Pancreas (tissue), 10 donors: ENCODE measurements at places on chromosomes 1 and 21. TPM values are rescaled to one million over a fixed set of nuclear protein-coding genes. Genes with fewer than 3 reads are reported as not detected.

DNA sequence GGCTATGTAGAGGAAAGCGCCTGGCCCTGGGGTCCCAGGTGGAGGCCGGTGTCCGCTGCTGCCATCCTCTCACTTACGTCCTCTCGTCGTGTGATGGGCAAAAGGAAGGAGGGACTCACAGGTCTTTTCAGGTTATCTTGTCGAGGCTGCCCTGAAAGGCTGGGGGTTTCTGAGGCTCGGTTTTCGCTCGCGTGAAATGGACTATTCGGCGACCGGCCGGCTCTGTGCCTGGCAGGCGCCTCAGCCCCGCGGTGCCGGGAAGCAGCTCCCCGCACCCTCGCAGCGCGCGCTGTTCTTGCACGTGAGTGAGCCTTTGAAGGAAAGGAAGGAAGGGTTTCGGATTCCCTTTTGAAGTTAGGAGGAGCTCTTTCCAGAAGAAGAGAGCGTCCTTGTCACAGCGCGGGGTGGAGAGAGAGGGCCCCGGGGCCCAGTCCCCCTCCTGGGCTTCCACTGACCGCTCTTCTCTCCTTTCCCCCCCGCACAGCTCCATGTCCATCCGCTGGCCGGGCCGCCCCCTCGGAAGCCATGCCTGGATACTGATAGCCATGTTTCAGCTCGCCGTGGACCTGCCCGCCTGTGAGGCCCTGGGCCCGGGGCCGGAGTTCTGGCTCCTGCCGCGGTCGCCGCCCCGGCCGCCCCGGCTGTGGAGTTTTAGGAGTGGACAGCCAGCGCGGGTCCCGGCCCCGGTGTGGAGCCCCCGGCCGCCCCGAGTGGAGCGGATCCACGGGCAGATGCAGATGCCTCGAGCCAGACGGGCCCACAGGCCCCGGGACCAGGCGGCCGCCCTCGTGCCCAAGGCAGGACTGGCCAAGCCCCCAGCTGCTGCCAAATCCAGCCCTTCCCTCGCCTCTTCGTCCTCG, 57.2 kb downstream of the AJAP1 start:
- no peak for DNase-seq

- no peak for DNase-seq
Measured at GRCh38 chr1:204146965-204147364, 4.9 kb downstream of the ETNK2 start.

DNA sequence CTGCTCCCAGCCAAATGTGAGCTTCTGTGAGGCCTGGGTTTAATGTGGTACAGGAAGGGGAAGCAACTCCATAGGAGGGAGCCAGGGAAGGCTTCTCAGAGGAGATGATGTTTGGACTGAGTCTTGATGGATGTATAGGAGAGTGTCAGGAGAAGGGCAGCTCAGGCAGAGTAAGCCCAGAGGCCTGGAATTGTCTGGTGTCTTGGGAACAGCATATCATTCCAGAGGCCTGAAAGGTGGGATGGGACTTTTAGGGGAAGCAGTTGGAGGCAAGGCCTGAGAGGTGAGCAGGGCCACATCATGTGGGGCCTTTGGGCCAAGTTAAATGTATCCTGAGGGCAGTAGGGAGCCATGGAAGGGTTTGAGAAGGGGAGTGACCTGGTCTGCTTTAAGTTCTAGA, 148.6 kb upstream of the WNT4 start:
- DNase-seq = no peak

DNA sequence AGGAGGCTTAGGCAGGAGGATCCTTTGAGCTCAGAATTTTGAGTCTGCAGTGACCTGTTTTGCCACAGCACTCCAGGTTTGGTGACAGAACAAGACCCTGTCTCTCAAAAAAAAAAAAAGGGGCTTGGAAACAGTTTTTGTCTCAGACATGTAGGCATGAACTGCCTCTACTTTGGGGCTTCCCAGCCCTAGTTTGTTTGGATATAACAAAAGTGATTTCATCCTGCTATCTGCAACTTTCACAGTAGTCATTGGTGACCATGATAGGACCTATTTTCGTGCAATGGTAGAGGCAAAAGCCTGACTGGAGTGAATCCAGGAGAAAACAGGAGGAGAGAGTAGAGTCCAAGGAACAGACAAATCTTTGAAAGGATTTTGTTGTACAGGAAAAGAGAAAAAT, 20.3 kb upstream of the EVI5 start:
- no peak for DNase-seq

- DNase-seq = no peak
Measured at GRCh38 chr1:53047737-53048736, 14.0 kb upstream of the PODN start.

The PGLYRP4 gene
- total RNA-seq = not detected

The PLPP3 gene
- total RNA-seq = 29.6 TPM

The GJA4 gene
- total RNA-seq = 6.7 TPM

The SOX13 gene
- total RNA-seq = 12.0 TPM

The PLPPR5 gene
- total RNA-seq = 0.06 TPM
